ENCODE measurements at places on chromosomes 6 and 20.

- DNase-seq, result no peak
Observed at GRCh38 chr6:16200321-16200883, 38.0 kb upstream of the GMPR start.

- DNase-seq, result no peak
Observed at GRCh38 chr20:51385646-51386530, 156.6 kb downstream of the NFATC2 start.

GRCh38 chr6:137282254-137282653 lies 63.1 kb upstream of the IFNGR1 start:
- no peak for DNase-seq

DNA sequence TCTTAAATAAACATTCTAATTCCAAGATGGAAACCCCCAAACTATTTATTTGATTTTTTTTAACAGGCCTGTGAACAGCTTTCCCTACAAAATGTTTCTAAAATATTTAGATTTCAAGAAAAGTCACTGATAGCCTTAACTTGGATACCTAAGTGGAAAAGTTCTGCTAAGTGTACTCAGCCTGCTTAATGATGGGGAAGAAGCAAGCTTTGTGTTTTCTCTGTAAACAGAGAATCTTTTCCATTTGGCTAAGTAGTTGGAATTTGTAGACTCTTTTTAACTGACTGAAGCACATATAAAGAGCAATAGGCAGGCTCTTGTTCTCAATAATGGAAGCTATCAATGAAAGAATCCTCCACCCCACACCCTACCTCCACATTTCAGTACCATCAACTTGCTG lies 108.2 kb downstream of the KIF6 start:
- DNase-seq, result no peak

- DNase-seq, result no peak
Observed at GRCh38 chr6:110981202-110981600, 637 bp upstream of the RPF2 start.

DNA sequence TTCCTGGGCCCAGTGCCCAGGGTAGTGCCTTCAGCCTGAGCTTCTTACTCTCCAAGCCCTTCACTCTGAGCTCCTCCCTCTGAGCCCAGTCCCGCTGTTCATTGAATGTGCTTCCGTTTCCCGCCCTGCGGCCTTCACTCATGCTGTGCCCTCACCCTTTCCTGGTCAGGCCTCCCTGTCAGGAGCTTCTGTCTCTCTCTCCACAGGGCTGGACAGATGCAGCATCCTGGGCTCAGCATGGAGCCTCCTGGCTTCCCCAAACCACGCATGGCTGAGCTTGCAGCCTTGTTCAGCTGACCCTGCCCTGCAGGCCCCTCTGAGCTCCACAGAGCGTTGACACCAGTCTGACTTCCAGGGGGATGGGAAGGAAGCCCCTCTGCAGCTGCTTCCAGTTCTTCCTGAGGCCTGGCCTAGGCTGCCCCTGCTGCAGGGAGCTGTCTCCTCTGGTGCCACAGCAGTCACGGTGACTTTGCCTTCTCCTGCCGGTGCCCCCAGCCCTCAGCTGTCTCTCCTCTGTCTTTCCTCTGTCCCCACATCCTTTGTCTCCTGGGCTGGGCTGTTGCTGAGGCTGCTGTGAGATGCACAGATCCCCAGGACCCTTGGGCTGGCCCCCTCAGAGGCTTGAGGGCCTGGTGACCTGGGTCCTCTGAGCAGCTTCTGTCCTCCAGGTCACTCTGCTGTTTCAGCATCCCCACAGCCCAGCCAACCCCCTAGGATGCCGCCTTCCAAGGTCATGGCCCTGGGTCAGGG lies 7.9 kb upstream of the MYT1 start:
- no peak for DNase-seq

GRCh38 chr6:82507112-82507511 lies 143.5 kb downstream of the TPBG start:
- no peak for DNase-seq

GRCh38 chr6:49543087-49543858 lies 7.2 kb upstream of the C6orf141 start:
- DNase-seq, result no peak

DNA sequence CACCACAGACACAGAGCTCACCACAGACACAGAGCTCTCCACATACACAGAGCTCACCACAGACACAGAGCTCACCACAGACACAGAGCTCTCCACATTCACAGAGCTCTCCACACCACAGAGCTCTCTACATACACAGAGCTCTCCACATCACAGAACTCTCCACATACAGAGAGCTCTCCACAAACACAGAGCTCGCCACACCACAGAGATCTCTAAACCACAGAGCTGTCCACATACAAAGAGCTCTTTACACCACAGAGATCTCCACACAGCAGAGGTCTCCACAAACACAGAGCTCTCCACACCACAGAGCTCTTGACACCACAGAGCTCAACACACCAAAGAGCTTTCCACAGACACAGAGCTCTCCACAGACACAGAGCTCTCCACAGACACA lies 55.8 kb downstream of the ERMARD start:
- no peak for DNase-seq

GRCh38 chr20:49006446-49006980 lies 39.6 kb upstream of the CSE1L start:
- no peak for DNase-seq

GRCh38 chr6:120290964-120291363 lies 941.4 kb upstream of the MAN1A1 start:
- no peak for DNase-seq

DNA sequence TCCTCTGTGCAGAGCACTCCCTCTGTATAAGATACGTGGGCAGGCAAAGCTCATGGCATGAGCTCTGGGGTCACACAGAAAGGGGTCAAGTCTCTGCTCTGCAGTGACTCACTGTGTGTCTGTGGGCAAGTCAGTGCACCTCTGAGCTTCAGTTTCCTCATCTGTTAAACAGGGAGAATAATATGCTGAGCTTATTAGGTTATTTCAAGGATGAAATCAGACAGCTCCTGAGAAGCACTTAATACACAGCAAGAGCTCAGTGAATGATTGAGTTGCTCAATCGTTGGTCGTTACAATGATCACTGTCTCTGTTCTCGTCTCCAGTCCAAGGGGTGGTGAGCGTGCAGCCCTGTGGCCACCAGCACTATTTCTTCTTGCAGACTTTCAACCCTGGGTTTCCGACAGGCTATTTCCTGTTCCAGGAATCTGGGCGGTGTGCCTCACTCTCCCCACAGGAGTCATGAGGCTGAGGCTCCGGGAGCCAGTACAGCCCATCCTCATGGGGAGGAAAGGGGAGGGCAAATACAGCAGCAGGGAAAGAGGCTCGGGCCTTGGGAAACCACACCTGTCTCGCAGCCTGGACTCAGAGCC lies 28.9 kb downstream of the KIAA1755 start:
- no peak for DNase-seq

GRCh38 chr6:159074876-159075275 lies 30.1 kb upstream of the TAGAP start:
- DNase-seq, result no peak

DNA sequence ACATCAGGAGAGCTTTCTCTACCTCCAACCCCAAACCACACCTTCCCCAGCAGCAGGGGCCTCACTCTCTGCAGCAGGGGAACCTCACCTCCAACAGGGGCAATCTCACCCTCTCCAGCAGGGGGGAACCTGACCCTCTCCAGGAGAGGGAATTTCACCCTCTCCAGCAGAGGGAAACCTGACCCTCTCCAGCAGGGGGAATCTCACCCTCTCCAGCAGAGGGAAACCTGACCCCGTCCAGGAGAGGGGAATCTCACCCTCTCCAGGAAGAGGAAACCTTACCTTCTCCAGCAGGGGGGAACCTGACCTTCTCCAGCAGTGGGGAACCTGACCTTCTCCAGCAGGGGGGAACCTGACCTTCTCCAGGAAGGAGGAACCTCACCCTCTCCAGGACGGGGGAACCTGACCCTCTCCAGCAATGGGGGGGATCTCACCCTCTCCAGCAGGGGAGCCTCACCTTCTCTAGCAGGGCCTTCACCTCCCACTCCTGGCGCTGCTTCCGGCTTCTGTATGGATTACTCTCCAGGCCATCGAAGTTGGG lies 3.1 kb downstream of the B3GALT4 start:
- DNase-seq, result no peak

DNA sequence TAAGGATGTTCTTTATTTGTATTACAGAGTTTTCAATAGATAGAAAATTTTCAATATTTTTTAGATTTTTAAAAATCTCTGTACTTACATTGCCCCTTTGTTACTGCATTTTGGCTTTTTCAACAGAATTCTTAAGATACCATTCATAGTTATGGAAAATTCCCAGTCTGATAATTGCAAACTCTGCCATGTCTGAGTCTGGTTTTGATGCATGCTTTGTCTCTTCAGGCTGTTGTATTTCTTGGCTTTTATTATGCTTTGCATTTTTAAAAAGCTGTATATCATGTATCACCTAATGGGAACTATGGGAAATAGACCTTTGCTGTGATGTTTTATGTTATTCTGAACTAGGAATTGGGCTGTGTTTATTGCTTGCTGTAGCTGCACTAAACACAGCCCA lies 898.9 kb upstream of the ADGRB3 start:
- DNase-seq, result no peak

- DNase-seq, result no peak
Observed at GRCh38 chr6:110655821-110656220, 159.4 kb downstream of the CDK19 start.

DNA sequence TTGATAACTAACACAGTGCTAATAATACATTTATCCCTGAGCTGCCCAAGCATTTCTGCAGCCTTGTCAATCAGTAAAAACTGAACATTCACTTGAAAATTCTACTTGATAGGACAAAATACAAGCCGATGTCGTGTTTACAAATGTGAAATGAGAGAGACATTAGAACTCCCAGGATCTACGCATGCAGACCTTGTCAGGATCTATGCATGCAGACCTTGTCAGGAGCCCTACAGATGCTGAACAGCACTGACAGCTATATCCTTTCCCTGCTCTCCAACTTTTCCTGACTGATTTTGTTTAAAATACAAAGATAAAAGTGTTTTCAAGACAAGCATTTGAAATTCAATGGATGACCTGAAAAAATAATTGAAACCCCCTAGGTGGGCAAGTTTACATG lies 28.9 kb downstream of the INSM1 start:
- no peak for DNase-seq

GRCh38 chr6:111769365-111770152 lies 103.7 kb downstream of the FYN start:
- DNase-seq, result no peak

GRCh38 chr6:81786150-81786549 lies 33.7 kb upstream of the TENT5A start:
- DNase-seq, result no peak

DNA sequence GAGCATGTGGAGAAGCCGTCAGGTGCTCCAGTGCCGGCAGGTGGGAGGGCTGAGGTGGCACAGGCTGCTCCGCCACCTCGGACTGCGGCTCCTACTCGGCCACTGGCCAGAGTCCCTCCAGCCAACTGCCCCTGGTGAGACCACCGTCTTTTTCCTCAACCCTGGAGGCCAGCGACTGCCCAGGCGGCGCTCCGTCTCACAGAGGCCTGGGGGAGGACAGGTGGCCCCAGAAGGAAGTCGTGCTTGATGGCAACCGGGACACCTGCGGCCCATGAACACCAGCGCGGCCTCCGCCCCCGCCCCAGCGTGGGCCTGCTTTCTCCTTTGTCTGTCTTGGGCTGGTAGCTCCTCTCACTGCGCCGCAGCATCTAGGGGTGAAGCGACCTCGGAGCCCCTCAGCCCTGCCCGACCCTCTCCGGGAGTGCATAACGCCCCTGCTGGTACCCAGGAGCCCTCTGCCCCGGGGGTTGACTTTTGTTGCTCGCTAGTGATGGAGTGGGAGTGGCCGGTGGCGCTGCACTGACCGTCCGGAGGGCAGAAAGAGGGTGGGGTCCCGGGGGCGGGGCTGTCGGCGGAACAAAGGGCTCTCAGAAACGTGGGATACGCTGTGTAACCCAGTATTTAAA lies 706 bp upstream of the TUBB2B start:
- no peak for DNase-seq

DNA sequence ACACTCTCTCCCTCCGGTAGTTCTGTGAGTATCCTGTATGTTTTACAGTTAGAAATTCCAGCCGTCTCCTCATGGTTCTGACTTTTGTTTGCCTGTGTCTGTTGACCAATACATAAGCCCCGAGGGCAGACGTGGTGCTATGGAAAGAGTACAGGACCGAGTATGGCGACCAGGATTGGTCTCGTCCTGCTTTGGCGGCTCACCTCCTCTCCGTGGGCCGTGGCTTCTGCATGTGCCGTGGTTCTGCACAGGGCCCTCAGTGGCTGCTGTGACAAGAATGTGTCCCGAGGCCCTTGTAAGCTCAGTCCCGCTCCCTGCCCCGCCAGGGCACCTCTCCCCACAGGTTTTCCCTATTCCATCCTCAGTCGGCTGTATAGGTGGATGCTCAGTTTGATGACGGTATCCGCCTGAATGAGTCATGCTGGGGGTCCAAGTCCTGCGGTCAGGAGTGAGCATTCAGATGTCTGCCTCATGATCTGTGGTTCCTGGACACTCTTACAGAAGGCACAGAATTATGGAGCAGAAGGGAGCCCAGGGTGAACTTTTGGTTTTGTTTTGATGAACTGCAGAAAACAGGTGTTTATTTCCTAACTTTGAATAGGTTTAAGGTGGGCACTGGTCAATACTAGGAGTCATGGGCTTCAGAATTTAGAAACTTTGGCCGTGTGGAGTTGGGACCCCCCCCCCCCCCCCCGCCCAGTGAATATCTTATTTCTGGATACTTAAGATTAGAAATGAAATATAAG lies 1.2 kb downstream of the ARFGAP1 start:
- DNase-seq, result no peak

- DNase-seq, result no peak
Observed at GRCh38 chr6:24139639-24140038, 13.6 kb downstream of the NRSN1 start.

- no peak for DNase-seq
Observed at GRCh38 chr6:36515844-36516243, 31.4 kb downstream of the STK38 start.

- peak; percentile 73 for DNase-seq
Observed at GRCh38 chr6:4155848-4156466, 20.6 kb upstream of the ECI2 start.

- no peak for DNase-seq
Observed at GRCh38 chr6:30599625-30600324, 17.3 kb downstream of the PPP1R10 start.

GRCh38 chr6:42978487-42978838 lies 518 bp downstream of the PEX6 start:
- DNase-seq, result no peak
